ENCODE measurements at places on chromosomes 2 and 18. TPM values are rescaled to one million over a fixed set of nuclear protein-coding genes. Genes with fewer than 3 reads are reported as not detected.

DNA sequence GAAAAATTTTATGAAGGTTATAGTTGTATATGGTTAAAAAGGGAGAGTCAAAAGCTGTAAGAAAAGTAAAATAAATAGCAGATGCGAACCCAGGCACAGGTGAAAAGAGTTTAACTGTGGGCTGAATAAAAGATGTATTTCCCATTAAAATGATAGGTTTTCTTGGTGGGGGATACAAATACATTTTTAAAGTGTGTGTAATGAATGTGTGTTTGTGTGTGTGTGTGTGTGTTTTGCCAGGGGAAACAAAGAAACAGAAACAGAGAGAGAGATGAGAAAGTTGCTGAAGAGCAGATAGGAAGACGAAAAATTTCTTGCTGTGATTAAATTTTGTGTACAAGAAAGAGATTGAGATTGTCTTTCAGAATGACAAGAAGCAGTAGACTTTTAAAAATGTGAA lies 12.1 kb downstream of the TFPI start:
- DNase-seq: no peak

GRCh38 chr2:41970988-41971660 lies 76.7 kb upstream of the PKDCC start:
- DNase-seq: no peak

- DNase-seq: no peak
Measured at GRCh38 chr2:172011812-172012575, 12.2 kb downstream of the METAP1D start.

GRCh38 chr2:106314444-106314843 lies 120.3 kb upstream of the UXS1 start:
- no peak for DNase-seq

DNA sequence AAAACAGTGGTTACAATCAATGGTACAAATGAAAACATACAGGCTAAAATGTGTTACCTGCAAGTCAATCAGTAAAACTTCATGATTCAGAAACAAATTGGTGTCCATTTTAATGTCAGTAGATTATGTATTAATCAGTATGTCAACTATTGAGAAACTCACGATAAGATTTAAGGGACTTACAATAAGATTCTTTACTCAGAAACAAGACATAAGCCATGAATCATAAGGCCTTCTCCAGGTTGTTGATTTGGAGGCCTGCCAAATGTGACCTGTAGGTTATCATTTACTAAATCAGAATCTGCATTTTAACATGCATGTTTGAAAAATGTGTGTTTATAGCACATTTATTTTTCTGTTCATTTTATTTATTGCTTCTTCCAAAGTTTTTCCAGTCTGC lies 623.1 kb downstream of the CCDC85A start:
- no peak for DNase-seq

DNA sequence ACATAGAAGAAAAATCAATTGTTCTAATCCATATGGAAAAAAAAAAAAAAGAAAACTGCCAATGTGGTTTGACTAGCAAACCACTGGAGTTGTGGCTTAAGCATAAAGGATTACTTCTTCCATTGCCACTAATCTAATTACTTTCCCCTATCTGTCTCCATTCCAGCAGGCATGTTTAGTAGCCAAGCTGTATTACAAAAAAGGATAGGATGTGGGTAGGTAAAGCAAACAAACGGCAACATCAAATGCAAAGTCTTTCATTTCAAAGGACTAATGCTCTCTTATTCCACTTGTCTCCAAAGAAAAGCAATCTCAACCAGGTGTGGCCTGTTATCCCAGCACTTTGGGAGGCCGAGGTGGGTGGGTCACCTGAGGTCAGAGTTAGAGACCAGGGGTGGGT lies 36.5 kb downstream of the SLC8A1 start:
- no peak for DNase-seq

DNA sequence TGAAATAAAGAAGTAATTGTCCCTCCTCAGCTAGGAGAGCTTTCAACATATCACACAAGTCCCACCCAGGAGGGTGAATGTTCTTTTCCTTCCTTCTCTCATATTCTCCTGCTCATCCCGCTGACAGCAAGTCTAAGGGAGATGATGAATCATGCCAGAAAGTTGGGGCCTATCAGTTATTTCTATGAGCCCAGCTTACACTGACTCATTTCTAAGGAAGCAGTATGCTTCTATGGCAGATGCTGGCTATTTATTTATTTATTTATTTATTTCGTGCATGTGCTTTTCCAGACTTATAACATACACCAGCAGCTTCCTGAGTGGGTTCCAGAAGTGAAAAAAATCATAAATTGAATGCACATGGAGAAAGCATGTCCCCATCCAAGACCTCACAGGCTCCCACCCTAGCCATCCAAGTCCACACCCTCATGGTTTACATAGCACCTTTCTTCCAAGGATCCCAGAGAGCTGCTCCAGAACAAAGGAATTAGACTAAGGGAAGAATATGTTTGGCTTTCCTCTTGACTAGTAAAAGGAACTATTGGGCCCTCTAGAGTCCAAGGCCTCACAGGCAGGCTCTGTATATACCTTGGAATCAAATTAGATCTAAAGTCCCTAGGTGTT lies 1074.2 kb upstream of the ZEB2 start:
- no peak for DNase-seq

GRCh38 chr18:56351911-56352500 lies 286.4 kb downstream of the TXNL1 start:
- no peak for DNase-seq

GRCh38 chr2:25570161-25570845 lies 103.1 kb downstream of the DTNB start:
- DNase-seq: no peak

- no peak for DNase-seq
Measured at GRCh38 chr2:186696804-186697203, 2.9 kb downstream of the FAM171B start.

DNA sequence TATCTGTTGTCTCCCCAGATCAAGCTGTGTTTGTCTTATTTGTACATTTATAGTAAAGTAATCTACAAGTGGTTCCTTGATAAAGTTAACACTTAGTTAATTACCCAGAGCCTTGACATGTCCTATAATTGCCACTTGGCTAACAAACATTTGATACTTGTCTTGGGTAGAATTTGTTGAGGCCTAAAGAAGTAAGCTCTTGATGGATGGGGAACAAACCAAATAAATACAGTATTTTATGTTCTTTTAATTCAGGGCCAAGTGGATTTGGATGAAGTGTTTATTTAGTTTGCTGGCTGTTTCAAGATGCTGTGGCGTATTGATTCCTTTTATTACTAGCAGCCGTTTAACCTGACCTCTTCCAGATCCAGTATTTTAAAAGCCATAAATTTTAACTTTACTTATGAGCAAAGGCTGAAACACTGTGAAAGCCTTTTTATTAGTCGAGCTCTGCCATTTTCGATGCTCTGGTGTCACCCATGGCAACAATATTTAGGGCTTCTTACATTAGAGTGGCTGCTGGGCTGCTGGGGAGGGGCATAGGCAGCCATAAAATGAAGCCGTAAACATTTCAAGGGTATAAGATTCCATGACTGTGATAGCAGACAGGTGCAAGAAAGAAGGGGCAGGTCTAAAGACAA lies 401.6 kb upstream of the NRP2 start:
- no peak for DNase-seq

GRCh38 chr2:23456881-23457760 lies 72.1 kb downstream of the KLHL29 start:
- DNase-seq: no peak

GRCh38 chr18:29188760-29189159 lies 1011.8 kb upstream of the CDH2 start:
- no peak for DNase-seq

DNA sequence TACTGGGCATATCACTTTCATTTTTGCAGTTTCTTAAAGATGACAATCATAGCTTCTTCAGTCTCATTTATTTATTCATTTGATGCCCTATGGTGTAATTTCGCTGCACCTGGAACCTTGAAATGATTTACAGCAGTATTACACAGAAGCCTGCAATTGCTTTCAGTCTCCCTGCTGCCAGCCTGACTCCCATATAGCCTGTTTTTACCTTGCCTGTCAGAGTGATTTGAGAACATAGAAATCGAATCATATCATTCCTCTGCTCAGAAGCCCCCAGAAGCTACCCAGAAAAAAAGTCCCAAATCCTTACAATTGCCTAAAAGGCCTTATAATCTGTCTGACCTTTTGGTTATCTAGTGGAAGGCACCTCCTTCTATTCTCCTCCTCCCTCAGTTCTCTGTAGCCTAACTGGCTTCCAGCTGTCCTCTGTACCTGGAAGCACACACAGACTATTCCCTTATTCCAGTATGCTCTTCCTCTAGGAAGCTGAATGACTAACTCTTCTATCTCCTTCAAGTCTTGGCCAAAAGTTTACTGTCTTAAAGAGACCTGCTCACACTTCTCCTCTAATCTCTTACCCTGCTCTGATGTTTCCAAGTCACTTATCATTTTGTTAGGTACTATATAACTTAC lies 12.6 kb downstream of the SCN3A start:
- DNase-seq: no peak

DNA sequence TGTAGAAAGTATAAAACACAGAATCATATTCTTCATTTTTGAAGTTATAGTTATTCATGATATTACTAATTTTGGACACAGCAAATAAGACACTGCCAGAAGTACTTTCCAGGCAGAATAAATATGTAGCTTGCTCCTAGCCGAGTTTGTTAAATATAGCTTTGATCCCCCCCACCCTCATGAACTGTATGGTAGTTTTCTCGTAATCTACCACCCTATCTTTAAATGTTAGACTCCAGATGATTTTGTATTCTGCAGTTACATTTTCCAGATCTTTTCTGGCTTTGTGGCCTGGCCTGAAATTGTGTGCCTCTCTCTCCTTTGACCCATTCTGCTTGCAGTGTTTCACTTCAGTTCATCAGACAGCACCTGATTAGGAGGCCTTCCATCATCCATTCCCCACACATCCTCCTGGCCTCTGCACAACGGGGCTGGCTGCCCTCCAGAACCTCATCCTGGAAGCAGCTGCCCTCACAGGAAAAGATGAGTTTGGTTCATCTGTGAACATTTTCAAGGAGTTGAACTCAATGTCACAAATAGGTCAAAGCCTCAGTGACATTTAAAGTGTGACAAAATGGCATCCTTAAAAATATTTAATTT lies 4.7 kb upstream of the KCNJ3 start:
- no peak for DNase-seq

- DNase-seq: no peak
Measured at GRCh38 chr2:150482667-150483400, 4.6 kb downstream of the RND3 start.

- no peak for DNase-seq
Measured at GRCh38 chr18:3384664-3385563, 65.1 kb upstream of the TGIF1 start.

DNA sequence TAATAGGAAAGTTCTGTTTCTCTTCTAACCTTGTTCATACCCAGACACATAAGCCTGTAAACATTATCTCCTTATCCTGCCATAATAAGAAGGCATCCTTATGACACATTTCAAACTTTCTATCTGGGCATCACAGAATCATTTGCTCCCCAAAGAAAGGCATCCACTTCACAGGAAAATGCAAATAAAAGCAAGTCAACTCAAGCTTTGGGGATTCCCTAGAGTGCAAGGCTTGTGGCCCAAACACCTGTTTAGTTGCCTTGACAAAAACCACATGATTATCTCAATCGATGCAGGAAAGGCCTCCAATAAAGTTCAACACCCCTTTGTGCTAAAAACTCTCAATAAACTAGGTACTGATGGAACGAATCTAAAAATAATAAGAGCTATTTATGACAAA lies 195.7 kb upstream of the GALNT5 start:
- no peak for DNase-seq

- DNase-seq: no peak
Measured at GRCh38 chr2:127811397-127812321, 688 bp upstream of the WDR33 start.

DNA sequence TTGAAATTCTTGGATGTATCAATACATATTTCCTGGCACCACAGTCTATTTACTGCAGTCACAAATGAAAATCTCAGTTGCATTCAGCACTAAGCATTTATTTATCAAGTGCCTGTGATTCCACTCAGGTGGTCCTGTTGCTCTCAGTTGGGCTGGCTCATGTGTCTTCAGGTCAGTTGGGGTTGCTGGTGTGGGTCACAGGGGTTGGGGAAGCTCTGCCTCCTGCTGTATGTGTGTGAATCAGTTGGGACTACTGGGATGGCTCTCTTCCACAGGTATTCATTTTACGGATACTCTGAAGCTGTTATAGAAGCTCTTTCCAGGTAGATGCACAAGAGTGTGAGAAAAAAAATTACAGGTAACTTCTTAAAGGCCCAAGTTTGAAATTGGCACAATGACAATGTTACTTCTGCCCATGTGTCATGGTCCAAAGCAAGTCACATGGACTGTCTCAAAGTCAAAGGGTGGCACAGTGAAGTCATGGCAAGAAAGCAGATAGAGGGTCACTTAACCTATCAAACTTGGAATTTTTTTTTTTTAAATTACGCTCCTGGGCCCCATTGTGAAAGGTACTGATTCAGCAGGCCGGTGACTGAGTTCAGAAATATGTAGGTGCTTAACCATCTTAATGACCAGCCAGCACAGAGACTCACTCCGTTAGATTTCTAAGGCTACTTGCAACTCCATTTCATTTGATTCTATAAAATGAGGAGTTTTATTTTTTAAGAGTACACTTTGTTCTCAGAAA lies 249.2 kb upstream of the GCFC2 start:
- DNase-seq: no peak

GRCh38 chr2:14634489-14635390 lies 2.2 kb downstream of the LRATD1 start:
- peak; percentile 76 for DNase-seq

DNA sequence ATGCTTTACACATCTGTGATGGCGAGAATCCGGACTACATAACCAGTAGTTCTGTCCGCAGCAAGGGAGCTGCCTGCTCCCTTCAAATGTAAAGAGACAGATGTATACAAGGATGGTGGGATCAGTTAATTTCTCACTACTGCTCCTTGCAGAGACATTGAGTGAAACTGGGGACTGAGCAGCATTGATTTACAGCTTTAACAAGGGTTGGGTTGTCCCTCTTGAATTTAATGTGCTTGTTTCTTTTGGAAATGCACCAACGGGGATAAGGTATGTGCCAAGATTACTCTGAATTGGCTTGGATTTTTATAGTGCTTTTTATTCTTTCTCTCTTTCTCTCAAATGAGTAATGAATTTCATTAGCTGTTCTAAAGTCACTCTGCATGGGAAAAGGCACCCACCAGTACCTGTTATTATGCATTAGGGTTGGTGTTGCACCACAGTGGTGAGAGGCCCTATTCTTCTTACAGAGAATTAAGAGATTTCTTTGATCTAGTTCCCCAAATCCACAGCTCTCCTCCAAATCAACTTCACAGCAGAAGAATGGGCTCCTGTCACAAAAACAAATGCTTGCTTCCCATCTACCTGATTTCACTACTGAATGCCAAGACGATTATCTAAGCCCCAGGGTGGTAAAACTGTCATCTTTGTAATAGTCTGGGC lies 107.6 kb downstream of the DOCK10 start:
- no peak for DNase-seq

Gene DNAH6
- total RNA-seq: 2.2 TPM

Gene MYO7B
- 0.30 TPM for total RNA-seq

Gene MAP3K19
- total RNA-seq: not detected

Gene ALPP
- total RNA-seq: not detected

Gene ARHGAP28
- total RNA-seq: 7.8 TPM

Gene ATG4B
- total RNA-seq: 61.8 TPM

Gene KDSR
- 60.1 TPM for total RNA-seq

Gene ST8SIA3
- total RNA-seq: not detected

Measured in tibial nerve (tissue), 4 donors.